ENCODE measurements at places on chromosomes 2 and 18. TPM values are rescaled to one million over a fixed set of nuclear protein-coding genes. Genes with fewer than 3 reads are reported as not detected.

- no peak for DNase-seq
Measured at GRCh38 chr2:210913461-210913860, 357.1 kb downstream of the CPS1 start.

PDCD1 gene
- 0.24 TPM for polyA plus RNA-seq

DNA sequence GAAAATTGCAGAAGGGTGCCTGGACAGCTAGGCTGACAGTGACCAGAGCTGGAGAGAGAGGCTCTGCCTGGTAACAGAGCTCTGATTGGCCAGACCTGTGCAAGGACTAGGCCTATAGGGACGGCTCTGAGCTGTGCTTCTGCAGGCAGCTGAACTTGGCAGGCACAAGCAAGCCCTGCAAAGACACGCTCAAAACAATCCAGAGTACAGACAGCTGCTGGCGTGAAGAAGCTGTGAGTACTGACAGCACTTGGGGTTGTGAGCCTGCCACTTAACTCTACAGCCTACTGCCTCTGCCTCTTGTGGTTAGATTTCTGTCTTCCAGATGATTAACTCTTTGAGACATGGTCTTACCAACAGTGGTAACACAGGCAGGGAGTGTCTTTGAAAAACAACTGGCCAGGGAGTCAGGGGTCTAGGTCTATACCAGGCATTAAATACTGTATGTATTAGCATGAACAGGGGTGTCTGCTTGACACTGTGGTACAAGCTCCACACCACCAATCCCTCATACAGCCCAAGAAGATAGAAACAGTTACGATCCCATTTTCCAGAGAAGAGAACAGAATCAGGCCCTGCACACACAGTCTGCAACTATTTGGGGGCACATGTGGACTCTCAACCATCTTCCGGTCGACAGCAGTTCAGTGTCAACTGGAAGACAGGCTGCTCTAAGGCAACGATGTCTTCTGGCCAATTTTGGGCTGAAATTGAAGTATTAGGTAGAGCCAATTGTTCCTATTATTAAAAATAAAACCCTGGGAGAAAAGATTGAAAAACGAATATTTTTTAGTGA lies 568.4 kb downstream of the TNS1 start:
- DNase-seq = peak; percentile 71

DNA sequence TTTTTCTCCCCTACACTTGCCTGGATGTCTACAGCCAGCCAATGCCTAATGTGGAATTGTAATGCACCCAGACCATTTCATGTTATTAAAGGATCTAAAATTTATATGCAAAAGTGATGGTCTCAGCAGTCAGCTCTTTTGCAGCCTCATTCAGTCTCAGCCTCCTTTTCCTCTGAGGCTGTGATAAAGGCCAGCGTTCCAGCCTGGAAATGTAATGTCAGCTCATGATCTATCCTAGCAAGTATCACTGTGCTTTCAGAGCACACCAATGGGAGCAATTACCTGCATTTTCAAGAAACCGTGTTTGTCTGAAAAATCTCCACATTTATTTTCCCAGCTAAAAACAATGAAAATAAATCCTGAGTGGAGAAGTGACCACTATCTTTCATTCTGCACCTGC lies 274.6 kb downstream of the CDH20 start:
- no peak for DNase-seq

- no peak for DNase-seq
Measured at GRCh38 chr18:10226971-10227370, 227.5 kb upstream of the APCDD1 start.

CNDP1 gene
- 0.48 TPM for polyA plus RNA-seq

FAM124B gene
- 17.0 TPM for polyA plus RNA-seq

DNA sequence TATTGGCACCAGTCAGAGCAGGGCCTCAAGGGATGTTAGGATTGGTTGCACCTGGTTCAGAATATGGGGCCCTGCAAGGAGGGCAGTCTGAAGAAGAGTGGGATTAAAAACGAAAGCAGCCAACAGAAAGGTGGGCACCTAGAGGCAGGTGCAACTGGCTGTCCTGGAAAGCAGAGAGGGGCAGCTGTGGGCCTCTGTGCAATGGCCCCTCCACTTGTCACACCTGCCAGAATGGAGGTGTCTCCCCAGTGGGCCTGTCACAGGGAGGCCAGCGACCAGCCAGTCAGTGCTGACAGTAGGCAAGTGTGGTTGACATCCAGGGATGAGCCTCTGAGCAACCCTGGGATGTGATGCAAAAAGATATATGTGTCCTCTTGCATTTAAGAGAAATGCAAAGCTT lies 37.7 kb downstream of the INPP4A start:
- DNase-seq = no peak

DUSP19 gene
- polyA plus RNA-seq = 7.0 TPM

DNA sequence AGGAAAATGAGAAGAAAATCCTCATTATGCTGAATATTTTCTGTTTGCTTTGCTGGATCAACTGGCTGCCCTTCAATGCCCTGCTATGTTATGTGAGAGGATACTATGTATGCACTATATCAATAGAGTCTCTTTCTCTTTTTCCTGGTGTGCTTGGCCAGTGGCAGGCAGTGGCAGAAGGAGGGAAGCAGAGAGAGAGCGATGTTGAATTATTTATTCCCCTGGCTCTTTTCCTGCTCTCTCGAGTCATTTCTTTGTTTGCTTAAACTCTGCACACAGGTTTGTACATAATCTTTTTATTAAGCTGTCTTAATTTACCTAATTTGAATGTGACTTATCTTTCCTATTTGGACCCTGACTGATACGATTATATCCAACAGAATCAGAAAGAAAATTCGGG lies 1727.3 kb downstream of the SUCLG1 start:
- no peak for DNase-seq

DSG2 gene
- polyA plus RNA-seq = 43.4 TPM

APCDD1 gene
- 137 TPM for polyA plus RNA-seq

DNA sequence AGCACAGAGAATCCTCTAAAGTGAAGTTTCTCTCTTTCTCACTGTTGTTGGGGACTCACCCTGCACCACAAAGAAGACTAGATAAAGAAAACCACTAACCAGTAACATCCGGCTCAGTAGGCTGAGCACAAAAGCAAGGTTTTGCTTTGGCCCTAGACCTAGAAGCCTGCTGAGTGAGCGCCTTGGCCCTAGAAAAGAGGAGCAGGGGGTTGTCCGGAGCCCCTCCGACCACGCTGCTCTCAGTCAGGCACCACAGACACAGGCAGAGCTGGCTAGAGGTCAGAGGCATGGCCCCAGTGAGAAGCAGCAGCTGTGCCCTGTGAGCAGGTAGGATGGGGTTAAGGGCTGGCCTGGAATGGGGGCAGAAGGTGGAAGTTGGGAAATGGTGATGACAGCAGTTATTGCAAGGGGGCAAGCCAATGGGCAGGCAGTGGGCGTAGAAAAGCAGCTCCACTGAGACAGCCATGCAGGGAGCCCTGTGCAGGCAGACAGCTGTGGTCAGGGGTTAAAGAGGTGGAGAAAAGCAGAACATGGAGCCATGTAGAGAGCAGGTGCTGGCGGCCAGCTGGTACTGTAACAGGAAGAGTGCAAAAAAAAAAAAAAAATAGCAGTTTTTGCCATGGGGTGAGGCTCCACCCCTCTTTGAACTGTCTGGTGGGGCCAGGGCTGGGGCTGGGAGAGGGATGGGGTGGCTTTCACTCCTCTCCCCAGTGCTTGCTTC lies 36.9 kb upstream of the SLC14A1 start:
- DNase-seq = no peak

- DNase-seq = no peak
Measured at GRCh38 chr2:231542136-231542535, 11.9 kb upstream of the NMUR1 start.

GALNT5 gene
- polyA plus RNA-seq = 6.7 TPM

DNA sequence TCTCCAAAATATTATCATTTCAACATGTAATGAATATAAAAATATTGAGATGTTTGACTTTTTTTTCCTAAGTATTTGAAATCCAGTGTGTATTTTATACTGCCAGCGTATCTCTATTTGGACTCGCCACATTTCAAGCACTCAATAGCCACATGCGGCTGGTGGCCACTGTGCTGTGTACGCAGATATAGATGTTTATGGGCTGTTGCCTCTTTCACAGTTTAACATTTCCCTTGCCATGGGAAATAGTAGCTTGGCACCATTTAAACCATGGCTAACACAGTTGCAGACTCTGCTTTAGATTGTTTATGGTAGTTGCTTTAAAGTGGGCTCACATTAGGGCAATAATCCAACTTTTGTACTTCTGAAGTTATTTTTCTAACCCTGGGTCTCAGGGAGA lies 136.6 kb upstream of the ITGB6 start:
- DNase-seq = no peak

DNA sequence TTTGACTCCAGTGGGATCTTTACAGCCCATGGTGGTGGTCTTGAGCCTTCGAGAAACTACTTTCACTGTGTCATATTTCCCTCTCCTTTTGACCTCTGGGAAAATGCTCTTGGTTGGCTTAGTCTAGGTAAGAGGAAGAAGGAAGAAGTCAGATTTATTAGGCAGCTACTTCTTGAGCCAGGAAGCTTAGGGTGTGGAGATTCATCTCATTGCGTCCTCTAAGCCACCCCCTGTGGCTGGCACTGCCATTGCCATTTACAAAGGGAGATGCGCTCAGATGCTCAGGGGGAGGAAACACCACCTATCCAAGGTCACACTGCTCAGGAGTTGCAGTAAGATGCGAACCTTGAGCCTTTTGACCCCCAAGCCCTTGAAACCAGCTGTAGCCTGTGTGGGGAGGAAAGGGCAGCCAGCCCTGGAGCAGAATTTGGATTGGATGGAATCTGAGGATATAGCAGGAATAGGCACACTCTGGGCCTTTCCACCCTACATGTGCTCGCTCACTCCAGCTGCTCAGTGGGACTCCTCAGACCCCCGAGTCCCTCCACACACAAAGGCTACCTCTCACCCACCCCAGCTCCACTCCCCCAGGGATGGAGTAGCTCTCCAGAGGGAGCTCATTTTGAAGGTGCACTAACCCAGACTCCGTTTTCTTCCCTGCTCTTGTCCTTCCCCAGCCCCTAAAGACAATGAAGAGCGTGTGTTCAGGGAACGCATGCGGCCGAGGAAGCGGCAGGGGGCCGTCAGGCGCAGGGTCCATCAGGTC lies 321.3 kb upstream of the EPAS1 start:
- DNase-seq = no peak

SNRNP200 gene
- 197 TPM for polyA plus RNA-seq

DNA sequence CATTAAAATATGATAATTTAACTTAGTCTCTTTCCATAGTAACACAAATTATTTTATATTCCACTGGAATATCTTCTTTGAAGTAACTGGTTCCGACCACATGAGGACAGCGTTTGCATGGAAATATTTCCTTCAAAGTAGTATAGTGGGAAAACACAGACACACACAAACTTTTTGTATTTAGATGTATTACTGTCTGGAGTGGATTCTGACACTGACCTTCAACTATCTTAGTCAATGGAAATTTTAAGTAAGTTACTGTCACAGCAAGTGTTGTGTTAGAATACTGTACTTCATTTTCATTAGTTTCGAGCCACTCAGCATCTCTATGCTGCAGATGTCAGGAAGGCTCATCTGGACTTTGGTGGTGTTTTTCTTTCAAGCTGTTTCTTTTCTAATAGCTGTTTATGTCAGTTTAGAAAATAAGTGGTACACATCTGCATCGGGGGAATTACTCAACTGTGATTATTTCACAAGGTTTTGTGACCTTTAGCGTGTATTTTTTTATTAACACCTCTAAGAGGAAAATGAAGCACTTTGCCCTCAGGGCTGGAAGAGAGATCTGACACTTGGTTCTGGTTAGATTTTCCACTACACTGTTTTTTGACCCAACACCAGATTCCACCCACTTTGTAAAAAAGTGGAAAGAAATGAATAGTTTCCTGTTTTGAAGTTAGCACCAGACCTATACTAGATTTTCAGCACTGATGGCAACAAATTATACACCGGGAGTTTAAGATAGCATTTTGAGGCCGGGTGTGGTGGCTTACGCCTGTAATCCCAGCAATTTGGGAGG lies 18.9 kb upstream of the THOC1 start:
- peak; percentile 40 for DNase-seq

FBXO15 gene
- polyA plus RNA-seq = 1.8 TPM

DNA sequence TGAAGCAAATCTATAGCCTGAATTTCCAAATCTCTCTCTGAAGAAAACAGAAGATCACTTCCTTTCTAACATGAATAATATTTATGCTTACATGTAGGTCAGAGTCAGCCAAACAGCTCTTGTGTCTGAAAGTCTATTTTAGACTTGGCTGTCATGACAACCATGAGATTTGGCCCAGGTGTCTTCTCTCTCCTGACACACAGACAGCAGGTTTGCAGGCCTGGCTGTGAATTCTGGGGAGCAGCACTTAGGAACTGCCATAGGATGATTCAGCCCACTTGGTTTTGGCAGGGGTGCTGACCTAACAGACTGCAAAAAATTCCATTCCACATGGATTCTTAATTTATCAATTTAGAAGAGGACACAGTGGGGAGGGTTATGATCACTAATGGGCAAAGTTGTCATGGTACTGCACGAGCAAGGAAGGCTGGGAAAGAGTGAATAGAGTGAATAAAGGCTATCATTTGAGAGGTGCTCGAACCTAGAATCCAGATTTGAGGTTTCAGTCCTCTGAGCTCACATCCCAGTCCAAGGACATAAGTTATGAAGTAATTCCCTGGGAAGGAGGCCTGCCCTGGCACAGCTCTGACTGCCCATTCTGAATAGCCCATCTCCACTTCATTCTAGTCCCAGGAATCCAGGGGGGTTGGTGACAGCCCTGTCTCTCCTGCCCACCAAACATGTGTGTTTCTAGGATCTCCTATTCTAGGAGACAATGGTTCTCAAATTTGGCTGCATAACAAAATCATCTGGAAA lies 453.9 kb upstream of the TRIB2 start:
- DNase-seq = peak; percentile 32

DNA sequence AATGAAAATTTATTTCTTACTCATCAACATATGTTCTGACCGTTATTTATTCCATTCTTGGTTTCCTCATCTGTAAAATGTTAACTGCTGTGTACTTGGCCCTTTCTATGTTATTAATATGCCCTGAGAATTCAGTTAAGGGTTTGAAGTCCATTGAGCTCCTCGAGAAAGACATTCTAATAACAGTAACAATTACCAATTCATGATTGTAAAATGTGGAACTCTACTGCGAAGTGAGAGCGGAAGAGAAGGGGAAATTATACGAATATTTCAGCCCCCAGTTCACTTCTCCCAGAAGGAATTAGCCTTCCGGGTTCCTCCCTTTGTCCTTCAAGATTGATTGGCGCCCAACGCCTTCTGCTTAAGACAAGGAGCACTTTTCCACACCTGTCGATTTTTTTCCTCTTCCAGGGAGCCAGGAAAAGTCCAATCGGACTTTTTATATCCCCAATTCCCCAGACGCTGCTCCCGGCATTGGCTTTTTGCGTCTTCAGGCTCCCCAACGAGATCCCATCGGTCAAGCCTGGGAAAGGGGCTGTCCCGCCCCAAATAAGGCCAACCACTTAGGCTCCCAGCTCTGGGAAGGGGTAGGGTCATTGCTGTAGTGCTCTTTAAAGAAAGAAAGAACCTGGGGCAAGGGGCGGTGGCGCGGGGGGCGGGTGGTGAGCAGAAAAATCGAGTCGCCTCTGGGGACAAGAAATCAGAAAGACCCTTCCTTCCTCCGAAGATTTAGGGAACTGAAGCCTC lies 1.6 kb downstream of the DSC2 start:
- DNase-seq = peak; percentile 79

TRIM43 gene
- not detected for polyA plus RNA-seq

DNA sequence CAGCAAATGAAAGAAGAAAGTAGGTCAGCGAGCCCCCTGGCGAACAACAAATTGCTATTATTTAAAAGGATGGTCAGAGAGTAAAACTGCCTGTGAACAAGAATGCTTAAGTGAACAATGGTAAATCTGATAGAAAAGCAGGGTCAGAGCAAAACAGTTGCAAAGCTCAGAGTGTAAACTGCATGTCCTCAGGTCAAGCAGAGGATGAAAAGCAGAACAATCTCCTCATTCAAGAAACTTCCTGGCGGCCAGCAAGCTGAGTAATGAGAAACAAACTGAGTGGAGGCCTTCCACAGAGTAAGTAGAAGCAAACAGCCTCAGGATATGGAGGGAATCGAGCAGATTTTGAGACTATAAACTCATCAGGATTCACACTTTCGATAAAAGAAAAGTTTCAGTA lies 117.9 kb downstream of the PPP1R1C start:
- DNase-seq = no peak

Measured in left lung (tissue), 14 donors.